Left kidney (tissue), 8 donors: ENCODE measurements at places on chromosomes 12 and 14.

- peak; percentile 65 for DNase-seq
Measured at GRCh38 chr12:114952573-114953271, 268.7 kb upstream of the TBX3 start.

- DNase-seq, result no peak
Measured at GRCh38 chr14:92325835-92326234, 2.9 kb downstream of the SLC24A4 start.

- no peak for DNase-seq
Measured at GRCh38 chr12:72264548-72265175, 7.5 kb upstream of the TRHDE start.

DNA sequence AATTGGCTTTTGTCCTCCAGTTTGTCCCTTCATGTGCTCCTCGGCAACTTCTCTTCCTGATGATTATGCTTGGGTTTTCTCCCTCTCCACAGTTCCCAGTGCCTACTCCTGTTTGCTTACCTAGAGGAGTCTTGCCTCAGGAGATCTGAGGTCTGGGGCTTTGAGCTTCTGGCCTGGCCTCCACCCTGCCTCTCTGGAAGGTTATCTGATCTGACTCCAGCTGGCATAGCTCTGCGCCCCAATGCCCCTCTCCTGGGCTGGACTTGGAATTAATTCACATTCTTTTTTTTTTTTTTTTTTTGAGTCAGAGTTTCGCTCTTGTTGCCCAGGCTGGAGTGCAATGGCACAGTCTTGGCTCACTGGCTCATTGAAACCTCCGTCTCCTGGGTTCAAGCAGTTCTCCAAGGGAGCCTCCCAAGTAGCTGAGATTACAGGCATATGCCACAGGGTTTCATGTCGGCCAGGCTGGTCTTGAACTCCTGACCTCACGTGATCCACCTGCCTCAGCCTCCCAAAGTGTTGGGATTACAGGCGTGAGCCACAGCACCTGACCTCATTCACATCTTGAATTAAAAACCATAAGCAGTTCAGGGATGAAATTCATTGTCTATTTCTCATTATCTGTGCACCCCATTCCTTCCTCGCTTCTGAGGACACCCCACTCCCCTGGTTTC, 33.5 kb downstream of the CFL2 start:
- DNase-seq, result no peak

DNA sequence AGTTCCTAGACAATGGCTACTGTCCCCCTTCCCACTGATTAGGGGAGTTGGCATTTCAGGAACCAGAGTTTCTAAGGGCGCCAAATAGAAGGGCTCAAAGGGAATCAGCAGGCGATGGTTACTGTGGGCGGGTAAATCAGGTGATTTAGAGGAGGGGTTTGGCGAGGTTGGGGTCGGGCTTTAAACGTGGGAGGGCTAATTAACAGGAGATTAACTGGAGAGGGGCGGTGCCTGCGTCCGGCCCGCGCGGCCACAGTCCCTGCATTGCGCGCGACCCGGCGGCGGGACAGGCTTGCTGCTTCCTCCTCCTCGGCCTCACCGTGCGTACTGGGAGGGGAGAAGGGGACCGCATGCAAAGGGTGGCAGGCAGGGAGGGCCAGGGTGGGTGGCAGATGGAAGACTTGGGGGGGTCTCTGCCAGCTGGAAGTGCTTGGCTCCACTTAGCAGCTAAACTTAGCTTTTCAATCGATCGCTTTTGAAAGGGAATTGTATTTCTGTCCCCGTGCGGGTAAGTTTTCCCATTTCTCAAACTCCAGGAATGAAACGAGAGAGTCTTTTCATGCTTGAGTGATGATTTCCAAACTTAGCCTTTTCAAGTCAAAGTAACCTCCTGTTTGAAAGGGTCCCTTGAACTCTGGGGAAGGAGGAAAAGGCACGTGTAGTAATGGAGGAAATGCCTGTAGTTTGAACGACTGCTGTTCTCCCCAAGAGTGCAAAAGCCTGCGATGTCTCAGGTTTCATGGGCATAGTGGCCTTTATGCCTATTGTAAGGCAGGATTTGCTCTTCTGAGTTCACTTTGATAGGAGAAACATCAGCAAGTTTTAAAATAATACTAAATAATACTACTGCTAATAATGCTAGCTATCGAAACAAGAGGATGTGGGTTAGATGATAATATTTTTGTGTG, at the start of gene MGST1:
TSS of gene MGST1 (plus strand) at position 255 of the 908 bp plus-strand sequence. CDS start 6,608 bp downstream, outside the sequence.
- peak; percentile 41 for DNase-seq

GRCh38 chr14:24013654-24014514, 25.2 kb downstream of the DHRS4L2 start:
- peak; percentile 61 for DNase-seq

DNA sequence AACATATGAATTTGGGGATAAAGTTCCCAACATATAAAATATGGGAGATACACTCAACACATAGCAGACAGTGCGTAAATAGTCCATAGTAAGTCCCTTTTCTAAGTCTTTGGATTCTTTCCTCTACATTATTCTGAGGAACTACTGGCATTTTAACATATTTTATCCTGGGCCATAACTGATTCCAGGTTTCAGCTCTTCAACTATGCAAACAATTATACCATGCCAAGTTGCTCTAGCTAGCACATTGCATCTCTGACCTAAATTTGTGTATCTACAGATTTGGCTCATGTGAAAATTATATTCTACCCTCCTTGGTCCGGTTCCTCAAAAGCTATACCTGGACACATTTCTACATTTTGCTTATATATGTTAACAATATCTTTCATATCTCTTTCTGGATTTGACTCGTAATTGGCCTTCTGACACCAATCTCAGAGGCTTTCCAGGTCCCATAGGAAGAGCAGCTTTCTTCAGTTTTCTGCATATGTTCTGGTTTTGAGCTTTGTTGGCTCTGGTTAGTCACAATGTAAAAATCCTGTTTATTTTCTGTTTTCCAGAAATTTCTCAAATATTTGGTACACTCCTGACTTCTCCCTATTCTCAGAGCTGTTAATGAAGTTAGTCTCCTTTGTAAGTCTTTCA, 305.4 kb downstream of the BMP4 start:
- DNase-seq, result no peak

- DNase-seq, result no peak
Measured at GRCh38 chr12:25866586-25867378, 91.7 kb upstream of the RASSF8 start.
